ENCODE measurements at places on chromosomes 13 and 19.

GRCh38 chr19:38805180-38805579 is 7.6 kb downstream of the LGALS4 start:
- DNase-seq: no peak

- no peak for DNase-seq
Measured at GRCh38 chr13:24745861-24746617, 17.9 kb upstream of the RNF17 start.

GRCh38 chr19:45591004-45591637 is 6.5 kb upstream of the OPA3 start:
- no peak for DNase-seq

DNA sequence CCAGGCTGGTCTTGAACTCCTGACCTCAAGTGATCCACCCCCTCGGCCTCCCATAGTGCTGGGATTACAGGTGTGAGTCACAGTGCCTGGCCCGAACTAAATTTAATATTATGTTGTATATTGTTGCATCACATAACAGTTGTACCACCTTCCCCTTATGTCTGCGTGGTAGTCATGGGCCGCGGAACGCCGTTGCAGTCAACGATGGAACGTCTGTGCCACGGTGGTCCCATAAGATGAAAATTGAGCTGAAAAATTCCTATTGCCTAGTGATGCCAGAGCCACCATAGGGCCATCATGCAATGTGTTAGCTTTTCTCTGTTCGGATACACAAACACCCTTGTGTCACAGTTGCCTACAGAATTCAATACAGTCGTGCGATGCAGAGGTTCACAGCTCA is 236.1 kb downstream of the TEX29 start:
- DNase-seq: no peak

GRCh38 chr13:110780422-110780821 is 66.9 kb downstream of the ING1 start:
- DNase-seq: no peak

GRCh38 chr13:47853236-47853635 is 147.8 kb downstream of the SUCLA2 start:
- DNase-seq: no peak

DNA sequence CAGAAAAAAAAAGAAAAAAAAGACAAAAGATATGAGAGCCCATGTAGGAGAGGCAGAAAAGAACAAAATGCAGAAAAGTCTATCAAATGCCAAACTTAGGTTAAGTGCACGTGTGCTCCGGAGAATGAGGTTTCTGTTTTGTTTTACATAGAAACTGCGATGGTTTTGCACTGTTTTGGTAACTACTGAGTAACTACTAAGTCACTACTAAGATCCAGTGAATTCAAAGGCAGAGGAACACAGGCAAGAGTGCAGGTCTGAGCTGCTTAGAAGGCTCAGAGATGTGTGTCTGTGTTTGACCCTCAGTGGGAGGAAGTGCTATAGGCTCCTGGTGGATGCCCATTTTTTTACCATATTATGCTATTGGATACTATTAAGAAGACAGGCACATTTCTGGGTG is 299.3 kb downstream of the NDFIP2 start:
- DNase-seq: no peak

- no peak for DNase-seq
Measured at GRCh38 chr19:49689133-49690078, at the start of gene ADM5. Gene ADM5, plus strand, starts transcription at chr19:49689594. Its CDS starts 244 bp downstream, at chr19:49689838.

DNA sequence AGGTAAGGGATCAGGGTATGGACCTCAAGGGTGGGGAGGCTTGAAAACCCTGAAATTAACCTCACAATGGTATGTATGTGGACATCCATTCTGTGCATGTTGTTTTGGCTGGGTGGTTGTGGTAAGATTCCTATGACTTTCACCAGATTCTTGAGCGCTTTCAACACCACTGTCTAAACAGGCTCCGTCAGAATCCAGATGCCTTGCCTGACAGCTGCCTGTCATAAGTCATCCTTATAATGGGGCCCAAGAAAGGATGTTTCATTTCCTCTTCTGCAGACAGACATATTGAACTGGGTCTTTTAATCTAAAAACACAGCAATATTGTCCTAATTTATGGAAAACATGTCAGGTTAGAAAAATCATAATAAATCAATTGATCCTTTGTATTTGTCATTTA is 41.3 kb downstream of the ALOX5AP start:
- no peak for DNase-seq
